ENCODE measurements at places on chromosomes 12 and 14.

- DNase-seq: no peak
Measured at GRCh38 chr12:27814851-27815591, 35.0 kb upstream of the MANSC4 start.

DNA sequence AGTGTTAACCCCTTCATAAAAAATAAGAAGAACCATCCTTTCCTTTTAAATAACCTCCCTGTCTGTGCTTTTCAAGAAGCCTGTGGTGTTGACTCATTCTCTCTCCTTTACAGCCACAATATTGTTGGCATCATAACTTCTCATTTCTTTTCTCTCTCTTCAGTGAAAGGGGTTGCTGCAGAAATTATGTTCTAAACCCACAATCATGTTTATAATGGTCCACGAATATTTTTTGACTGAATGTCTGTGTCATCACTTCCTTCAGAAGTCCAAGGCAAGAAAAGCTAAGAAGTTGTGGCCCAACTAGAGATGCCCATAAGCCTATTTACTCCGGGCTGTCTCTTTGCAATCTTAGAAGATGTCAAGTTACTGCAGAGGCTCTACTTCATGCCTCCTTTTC is 488.3 kb downstream of the APAF1 start:
- DNase-seq: no peak

- DNase-seq: no peak
Measured at GRCh38 chr14:80390906-80391305, 179.6 kb upstream of the DIO2 start.

GRCh38 chr12:34209259-34209835 is 187.1 kb downstream of the ALG10 start:
- no peak for DNase-seq

DNA sequence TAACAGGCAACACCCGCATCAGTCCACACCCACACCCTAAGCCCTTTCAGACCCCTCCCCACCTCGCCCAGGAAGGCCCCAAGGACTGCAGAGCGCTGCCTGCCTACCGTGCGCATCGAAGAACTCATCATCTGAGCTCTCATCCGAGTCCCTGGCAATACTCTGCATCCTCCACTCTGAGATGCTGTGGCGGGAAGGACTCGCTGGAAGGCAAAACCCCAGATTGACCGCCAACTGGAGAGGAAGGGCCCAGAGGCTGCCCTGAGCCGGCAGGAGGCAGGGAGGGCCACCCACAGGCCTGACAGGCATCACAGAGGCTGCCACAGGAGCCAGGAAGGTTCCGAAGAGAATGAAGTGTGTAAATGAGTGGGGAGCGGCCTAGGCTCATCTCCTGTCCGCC is 23.8 kb downstream of the ARL6IP4 start:
- DNase-seq: no peak

GRCh38 chr14:59481871-59482540 is 2.2 kb downstream of the L3HYPDH start:
- no peak for DNase-seq

DNA sequence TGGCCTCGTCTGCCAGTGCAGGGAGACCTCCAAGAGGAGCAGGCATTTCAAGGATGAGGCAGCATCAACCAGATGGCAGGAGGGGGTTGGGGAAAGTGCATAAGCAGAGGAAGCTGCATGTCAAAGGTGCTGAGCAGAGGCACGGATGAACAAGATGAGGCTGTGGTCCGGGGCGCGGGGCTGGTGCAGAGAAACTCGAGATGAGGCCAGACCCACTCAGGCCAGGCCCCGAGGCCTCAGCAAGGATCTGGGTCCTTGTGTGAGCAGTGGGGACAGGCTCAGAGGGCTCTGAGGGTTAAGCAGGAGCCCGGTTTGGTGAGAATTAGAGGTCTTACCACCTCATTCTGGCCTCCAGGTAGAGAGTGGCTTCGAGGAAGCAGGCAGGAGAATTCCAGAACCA is 98.8 kb downstream of the DICER1 start:
- DNase-seq: no peak

DNA sequence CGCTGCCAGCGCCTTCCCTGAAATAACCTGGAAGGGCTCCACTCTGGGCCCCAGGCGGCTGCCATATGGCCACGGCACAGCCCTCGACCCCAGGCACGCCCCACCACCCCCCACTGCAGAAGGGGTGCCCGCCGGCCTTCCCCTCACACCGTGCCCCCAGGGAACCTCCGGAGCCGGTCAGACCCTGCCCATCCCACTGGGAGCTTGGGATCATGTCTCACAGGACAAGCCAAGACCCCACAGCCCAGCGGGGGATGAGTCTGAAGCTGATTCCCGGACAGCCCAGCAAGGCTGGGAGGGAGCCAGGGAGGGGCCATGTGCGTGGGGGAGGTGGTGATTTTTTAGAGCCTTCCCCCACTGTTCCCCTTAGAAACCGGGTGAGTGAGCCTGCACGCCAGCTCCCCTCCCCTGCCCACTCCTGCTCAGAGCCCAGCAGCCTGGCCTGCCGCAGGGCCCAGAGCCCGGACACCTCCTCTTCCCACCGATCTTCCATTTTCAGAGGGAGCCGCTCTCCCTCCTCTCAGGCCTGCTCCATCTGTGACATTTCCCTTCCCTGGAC is 1.4 kb downstream of the RIMBP2 start:
- DNase-seq: no peak

- no peak for DNase-seq
Measured at GRCh38 chr12:85923767-85924331, 49.8 kb downstream of the NTS start.

DNA sequence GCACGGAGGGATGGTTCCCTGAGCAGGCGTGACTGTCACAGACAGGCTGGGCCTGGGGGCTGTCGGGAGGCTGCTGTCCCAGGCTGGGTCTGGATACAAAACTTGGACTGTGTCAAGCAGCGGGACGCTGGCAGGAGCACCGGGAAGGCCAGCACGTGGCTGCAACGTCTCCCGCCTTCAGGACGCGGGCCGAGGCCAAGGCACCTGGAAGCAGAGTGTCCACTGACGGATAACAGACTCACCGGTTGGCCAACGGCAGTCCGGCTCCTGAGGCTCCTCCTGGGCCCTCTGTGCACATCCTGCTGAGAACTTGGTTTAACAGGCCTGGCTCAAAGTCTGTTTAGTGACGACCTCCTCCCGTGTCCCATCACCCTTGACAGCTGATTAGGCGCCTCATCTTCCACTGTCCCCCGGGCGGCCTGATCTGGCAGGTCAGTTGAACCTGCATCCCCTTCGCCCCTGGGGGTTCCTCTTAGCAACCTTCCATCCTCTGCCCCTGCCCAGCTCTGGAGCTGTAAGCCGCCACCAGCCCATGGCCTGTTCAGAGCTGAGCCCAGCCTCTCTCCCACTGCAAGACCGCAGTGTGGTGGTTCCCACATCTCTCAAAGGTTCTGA is 2.5 kb downstream of the XRCC3 start:
- no peak for DNase-seq

GRCh38 chr12:115362339-115362976 is 678.5 kb upstream of the TBX3 start:
- DNase-seq: no peak

- DNase-seq: no peak
Measured at GRCh38 chr12:84632556-84632955, 280.0 kb downstream of the SLC6A15 start.

- DNase-seq: no peak
Measured at GRCh38 chr12:34186492-34186891, 164.2 kb downstream of the ALG10 start.

GRCh38 chr12:34599530-34600513 is 577.5 kb downstream of the ALG10 start:
- no peak for DNase-seq

DNA sequence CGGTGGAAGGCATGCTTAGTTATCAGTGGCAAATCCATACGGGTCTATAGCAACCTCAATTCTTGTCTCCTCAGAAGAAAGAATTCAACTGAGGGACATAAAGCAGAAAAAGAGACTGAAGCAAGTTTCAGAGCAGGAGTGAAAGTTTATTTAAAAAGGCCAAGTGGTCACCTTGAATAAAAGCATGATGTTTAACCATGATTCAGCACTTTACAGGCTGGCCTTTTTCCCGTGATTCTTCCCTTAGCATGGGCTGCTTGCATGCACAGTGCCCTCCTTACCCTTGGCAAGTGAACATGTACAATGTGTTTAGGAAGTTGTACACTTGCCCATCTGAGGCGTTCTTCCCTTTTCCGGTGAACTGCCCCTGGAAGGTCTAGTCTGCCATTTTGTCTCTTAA is 225.3 kb downstream of the ATP23 start:
- DNase-seq: no peak

DNA sequence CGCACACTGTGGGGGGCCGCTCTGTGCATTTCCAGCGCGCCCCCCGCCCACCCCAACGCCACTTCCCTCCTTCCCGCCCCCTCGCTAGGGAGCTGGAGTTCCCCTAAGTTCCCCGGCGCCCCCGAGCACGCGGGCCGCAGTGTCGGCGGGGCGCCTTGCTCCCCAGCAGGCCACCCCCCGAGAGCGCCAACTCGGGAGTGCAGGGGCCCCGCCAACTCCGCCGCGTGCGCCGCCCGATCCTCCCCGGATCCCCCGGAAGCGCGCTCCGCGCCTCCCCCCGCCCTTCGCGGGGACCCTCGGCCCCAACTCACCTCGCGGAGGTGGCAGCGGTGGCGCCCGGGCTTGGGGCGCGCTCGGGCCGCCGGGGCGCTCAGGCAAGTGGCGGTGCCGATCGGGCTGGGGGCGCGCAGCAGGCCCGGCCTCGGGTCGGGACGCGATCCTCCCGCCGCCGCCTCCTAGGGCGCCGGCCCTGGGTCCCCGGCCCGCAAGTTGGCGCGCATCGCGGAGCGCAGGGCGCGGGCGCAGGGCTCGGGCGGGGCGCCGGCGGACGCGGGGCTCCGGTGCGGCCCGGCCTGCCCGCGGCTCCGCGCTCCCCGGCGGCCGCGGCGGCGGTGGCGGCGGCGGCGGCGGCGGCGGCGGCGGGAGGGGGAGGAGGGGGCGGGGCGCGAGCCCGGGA is at the start of gene NCOR2:
NCOR2 (minus strand) TSS at position 616 of the 676 bp plus-strand sequence. CDS start 72,361 bp downstream, outside the sequence.
- DNase-seq: peak; percentile 47

- DNase-seq: no peak
Measured at GRCh38 chr12:121792607-121793439, 665 bp downstream of the RHOF start.

GRCh38 chr12:113804961-113805600 is 161.0 kb downstream of the RBM19 start:
- DNase-seq: no peak

DNA sequence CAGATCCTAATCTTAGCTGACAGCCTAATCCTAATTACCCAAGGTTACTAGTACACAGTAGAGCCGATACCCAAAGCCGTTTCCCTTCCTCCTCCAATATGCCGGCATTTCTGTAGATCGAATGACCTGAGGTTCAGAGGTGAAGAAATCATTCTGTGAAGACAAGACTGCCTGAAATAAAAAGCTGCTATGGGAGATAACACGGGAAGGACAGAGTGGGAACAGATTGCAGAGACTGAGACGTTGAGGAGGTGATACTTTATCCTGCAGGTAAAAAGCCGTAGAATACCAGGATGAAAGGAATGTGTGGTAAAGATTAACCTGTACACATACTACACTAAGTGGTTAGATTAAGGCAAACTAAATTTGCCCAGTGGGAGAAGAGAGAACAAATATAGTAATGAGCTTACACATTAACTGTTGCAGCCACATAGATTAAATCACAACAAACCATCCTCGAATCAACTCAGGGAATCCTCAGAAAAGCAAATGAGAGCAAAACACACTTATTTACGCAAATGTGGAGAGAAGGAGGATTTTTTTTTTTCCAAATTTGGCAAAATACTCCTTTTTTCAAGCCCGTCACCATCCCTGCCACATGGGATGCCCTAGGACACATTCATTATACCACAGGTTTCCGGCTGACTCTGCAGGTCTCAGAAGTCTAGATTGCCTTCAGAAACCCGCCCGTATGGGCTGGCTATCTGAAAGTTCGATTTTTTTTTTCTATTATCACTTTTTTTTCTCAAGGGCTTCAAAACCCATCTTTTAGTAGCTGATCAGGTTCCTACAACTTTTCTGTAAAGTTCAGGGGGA is 188.0 kb downstream of the TTC8 start:
- DNase-seq: no peak

GRCh38 chr12:127628645-127629044 is 638.3 kb upstream of the TMEM132C start:
- DNase-seq: no peak

DNA sequence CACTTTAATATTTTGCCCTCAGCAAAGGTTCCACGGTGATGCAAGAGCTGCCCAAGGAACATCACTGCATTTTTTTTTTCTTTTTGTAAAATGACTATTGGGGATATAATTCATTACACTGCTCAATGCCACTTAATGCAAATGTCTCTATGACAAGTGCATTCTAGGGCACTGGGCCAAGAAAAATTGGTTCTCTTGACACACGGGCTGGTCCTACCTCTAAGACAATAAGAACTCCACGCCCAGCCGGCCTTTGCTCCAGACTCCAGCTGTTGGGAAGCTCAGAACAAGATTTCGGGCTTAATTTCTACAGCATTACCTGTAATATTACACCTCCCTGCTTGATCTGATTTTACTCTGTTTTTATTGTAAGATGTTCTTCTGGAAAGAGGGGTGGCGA is 48.8 kb upstream of the VRK1 start:
- no peak for DNase-seq

DNA sequence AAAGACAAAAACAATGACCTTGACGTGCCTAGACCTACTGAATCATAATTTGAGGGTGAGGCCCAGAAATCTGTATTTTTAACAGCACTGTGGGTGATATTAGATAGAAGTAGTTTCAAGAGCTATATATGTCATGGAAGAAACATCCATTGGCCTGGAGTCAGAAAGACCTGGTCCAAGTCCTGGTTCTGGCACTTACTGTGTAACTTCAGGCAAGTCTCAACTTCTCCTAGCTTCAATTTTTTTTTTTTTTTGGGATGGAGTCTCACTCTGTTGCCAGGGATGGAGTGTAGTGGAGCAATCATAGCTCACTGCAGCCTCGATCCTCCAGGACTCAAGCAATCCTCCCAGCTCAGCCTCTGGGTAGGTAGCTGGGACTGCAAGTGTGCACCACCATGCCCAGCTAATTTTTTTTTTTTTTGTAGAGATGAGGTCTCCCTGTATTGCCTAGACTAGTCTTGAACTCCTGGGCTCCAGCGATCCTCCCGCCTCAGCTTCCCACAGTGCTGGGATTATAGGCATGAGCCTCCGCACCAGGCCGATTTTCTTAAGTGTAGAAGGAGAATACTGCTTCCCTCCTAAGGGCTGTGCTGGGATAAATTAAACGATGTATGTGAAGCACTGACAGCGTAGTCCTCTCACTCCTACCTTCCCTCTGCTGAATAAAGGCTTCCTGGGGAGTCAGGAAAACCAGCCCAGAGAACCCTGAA is 14.3 kb upstream of the GPX2 start:
- no peak for DNase-seq

GRCh38 chr12:63362791-63363190 is 211.8 kb upstream of the AVPR1A start:
- DNase-seq: no peak

DNA sequence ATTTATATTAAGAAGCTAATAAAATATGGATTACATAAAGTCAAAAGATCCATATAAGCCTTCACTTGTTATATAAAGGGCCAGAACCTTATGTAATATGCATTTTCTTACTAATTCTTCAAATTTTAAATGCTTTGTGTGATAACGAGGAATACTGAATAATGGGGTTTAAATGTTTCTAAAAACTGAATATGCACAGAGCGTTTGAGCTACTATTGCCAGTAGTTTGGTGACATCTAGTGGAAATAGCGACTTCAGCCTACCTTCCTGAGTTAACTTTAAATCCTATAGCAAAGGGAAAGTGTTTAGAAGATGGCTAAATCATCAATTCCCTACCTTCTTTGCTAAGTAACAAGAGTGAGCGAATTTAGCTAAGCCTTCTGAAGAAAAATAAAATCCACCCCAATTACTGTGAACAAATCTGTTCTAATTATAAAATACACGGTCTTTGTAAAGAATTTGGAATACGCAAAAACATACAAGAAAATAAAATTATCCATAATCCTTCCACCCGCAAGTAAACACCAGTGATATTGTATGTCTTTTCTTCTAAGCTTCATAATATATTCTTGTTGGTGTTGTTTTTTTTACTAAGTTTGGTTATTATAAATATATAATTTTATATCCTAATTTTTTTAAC is 115.5 kb upstream of the G2E3 start:
- no peak for DNase-seq
